ENCODE measurements at places on chromosomes 3 and 15.

- no peak for DNase-seq
Observed at GRCh38 chr15:80476036-80476435, 71.9 kb downstream of the ARNT2 start.

DNA sequence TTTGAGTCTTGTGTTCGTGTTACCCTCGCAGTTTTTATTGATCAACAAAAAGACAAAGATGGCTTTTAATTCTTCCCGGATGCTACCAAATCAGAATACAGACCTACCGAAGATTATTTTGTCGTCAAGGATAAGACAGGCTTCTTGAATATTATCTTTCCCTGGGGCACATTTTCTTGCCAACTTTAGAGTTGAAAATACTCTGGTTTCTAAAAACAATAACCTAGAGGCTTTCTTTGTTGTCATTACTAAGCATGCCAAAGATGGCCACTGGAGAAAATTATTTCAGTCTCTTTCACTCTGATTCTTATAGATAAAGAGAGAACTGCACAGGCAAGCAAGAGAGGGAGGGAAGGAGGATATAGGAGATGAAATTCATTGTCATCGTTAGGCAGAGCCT lies 33.9 kb downstream of the OXNAD1 start:
- no peak for DNase-seq

GRCh38 chr3:181722156-181722555 lies 10.4 kb downstream of the SOX2 start:
- DNase-seq = no peak

DNA sequence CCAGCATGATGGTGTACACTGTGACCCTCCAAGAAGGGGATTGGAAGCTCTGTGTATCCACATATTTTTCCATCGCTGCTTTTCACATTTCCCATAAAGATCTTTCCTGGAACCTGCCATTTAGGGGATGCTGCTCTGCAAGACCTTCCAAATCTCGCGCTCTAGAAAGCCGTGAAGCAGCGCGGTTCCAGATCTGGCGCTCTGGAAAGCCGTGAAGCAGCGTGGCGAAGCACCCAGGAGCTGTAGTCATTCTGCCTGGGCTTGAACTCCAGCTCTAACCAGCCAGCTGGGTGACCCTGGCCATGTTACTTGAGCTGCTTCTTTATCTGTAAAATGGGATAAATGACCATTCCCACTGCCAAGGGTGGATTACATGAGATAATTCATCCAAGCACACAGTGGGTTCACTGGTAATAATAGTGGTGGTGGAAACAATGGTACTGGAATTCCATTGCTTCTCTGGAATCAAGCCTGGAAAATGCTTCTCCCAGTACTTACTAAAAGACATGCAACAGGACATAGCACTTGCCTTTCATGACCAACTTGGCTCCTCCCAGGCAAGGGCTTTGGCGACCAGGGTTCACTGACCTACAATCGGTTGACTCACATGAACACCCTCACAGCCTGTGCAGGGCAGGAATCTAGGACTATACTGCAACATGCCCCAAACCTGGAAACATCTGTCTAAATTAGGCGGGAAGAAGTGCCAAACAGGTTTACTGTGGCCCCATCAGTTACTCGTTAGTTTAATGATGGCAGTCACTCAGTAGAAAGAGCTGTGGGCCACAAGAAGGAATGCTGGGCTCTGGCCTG lies 70.7 kb downstream of the XXYLT1 start:
- no peak for DNase-seq

- DNase-seq = no peak
Observed at GRCh38 chr15:32649342-32649741, 7.8 kb downstream of the SCG5 start.

GRCh38 chr3:122102191-122102935 lies 47.2 kb downstream of the CD86 start:
- DNase-seq = no peak

- peak; percentile 2 for DNase-seq
Observed at GRCh38 chr15:77032052-77032646, 37.2 kb downstream of the PSTPIP1 start.

DNA sequence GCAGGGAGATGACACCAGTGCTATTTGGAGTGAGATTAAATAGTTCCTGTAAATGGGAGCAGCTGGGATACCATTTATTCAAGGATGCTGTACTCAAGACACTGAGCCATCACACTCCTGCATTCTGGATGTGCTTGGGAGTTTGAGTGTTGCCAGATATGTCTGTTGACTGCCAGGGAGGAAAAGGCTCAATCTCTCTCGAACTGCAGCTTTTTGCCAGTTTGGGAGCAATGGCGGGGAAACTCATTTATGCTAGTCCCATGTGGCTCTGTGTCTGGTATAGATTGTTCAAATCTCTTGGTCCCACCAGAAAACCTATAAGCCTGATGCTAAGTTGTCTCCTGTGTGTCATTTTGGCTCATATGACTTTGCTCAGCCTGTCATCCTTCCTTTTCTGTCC lies 363.6 kb downstream of the WDR72 start:
- DNase-seq = no peak

- DNase-seq = no peak
Observed at GRCh38 chr15:42490291-42490670, 660 bp downstream of the ZNF106 start.

- no peak for DNase-seq
Observed at GRCh38 chr3:66472313-66473134, 28.3 kb downstream of the LRIG1 start.

- no peak for DNase-seq
Observed at GRCh38 chr3:11288786-11289637, 16.8 kb downstream of the ATG7 start.

GRCh38 chr3:114527036-114527644 lies 233.3 kb downstream of the TIGIT start:
- no peak for DNase-seq

DNA sequence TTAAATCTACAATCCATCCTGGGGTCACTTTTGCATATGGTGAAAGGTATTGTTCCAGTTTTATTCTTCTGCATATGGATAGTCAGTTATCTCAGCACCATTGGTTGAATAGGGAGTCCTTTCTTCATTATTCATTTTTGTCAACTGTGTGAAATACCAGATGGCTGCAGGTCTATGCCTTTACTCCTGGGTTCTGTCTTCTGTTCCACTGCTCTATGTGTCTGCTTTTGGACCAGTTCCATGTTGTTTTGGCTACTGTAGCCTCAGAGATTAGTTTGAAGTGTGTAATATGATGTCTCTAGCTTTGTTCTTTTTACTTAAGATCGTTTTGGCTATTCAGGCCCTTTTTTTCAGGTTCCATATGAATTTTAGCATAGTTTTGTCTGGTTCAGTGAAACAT lies 795.8 kb downstream of the OTOL1 start:
- no peak for DNase-seq

DNA sequence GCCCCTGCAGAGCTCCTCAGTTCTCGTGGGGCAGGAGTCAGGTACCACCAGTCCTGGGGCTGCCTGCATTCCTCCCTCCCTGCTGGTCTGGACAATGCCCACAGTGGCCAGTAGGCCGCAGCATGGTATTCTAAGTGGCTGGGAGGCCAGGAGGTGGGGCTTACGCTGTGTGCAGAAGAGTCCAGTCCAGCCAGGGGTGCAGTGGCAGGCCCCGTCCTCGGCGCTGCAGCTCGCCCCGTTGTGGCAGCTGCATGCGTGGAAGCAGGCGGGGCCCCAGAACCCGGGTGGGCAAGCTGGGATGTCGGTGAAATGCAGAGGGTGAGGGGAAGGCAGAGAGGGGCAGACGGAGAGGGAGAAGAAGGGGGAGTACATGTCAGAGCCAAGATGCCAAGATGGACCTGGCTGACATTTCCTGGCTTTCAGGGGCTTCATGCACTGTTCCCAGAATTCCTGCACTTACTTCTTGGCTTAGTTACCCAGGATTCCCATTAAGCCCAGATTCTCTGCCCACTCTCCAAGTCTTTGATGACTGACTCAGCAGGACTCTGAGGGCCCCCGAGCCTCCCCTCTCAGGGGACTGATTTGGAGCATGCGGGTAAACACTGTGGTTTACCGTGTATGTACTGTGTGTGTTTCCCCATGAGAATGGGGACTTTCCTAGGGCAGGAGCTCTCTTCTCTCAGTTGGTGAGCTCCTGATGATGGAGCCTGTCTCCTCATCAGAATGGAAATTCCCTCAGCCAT lies 47.5 kb downstream of the RAB11A start:
- DNase-seq = no peak

DNA sequence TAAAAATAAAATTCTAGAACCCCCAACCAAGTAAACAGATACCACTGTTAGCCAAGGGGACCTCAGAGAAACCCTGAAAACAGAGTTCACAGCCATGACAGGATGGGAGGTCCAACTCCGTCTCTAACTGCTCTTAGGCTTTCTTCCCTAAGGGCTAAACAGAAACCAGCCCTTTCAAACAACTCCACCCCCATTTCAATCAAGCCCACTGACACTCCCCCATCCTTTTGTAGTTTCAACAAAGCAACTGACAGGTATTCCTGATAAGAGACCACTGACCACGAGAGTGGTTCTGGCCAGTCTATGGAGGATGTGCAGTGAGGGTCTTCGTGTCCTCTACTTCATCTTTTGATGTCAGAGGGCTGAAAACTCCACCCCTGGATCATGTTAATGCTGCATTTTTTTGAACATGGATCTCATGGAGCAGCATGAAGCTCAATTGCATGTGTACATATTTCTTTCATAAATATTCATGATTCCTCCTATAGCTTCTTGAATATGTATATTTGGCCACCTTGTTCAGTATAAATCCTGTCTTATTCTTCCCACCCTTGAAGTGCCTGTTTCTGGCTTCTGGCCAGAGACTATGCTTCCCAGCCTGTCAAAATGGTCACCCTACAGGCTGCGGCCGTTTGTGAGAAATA lies 222.6 kb downstream of the OSBPL10 start:
- DNase-seq = no peak

DNA sequence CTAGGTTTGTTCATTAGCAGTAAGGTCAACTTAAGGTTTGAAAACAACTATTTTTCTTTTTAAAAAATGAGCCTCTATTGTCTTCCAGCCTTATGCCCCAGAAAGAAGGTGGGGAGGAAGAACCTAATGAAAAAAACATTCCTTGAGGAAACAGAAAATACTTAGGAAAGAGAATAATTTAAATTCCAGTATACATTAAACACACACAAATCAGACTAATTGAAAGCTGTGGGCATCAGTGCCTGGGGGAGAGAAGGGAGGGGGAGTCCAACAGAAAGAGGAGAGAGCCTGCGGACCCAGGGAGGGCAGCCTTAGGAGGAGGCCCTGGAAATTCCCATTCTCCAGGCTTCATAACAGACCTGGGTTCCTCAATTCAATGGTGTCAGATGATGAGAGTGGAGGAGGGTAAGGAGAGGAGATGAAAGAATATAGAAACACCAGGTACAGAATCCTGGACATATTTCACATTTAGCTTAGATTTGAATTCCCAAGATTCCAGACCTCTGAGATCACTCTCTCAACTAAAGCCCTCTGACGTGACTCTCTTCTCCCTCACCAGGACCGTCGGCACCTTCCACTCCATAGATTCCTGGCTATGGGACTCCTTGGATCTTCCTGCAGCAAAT lies 320.5 kb upstream of the UMPS start:
- no peak for DNase-seq

DNA sequence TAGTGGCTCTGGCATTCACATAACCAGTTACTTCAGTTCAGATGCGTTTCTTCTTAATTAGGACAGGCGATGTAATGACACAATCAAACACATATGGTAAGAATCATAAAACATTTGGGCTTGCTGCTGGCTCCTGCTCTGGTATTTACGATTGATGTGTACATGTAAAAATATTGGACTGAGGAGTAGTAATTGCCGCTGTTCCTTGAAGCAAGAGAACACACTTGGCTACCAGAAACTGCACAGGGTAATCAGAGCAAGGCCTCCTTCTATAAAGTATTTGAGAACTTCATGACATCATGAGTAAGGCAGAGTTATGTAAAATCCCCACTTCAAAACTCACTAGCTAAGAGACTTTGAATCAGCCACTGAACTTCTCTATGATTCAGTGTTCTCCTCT lies 158.1 kb downstream of the SSR3 start:
- no peak for DNase-seq

GRCh38 chr3:135138776-135139175 lies 343.7 kb downstream of the EPHB1 start:
- DNase-seq = no peak

GRCh38 chr15:49187549-49188245 lies 17.6 kb downstream of the GALK2 start:
- no peak for DNase-seq

DNA sequence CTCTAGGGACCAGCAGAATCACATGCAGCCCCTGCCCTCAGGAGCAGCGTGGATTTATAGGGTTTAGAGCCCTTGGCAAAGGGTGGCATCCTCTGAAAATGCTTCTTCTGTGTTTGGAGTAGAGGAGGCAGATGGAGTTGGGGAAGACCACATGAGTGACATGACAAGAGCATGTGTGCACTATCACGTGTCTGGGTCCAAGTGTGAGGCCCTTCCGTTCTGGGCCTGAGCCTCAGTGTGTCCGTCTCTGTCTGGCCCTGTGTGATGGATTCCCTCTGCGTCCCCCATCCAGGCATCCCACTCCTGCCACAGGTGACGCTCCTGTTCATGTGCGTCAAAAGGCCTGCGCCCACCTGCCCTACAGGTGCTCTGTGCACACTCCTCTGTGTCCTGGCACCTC lies 30.1 kb downstream of the FGD5 start:
- DNase-seq = no peak

DNA sequence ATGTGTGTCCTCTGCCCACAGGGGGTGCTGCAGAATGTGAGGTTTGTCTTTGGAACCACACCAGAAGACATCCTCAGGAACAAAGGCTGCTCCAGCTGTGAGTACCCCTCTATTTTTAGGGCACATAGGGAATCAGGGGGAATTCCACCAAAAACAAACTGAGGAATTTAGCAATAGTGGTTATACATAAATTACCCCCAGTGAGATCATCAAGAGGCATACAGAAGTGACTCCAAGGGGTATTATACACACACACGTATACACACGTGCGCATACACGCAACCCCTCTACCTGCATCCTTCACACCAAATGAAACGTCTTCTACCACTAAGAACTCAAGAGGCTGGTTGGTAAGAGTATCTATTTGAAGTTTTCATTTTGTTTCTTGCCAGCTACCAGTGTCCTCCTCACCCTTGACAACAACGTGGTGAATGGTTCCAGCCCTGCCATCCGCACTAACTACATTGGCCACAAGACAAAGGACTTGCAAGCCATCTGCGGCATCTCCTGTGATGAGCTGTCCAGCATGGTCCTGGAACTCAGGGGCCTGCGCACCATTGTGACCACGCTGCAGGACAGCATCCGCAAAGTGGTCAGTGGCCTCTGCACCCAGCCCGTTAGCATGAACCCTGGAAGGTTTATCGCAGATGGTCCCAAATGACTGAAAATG lies 2.9 kb downstream of the THBS1 start:
- no peak for DNase-seq

DNA sequence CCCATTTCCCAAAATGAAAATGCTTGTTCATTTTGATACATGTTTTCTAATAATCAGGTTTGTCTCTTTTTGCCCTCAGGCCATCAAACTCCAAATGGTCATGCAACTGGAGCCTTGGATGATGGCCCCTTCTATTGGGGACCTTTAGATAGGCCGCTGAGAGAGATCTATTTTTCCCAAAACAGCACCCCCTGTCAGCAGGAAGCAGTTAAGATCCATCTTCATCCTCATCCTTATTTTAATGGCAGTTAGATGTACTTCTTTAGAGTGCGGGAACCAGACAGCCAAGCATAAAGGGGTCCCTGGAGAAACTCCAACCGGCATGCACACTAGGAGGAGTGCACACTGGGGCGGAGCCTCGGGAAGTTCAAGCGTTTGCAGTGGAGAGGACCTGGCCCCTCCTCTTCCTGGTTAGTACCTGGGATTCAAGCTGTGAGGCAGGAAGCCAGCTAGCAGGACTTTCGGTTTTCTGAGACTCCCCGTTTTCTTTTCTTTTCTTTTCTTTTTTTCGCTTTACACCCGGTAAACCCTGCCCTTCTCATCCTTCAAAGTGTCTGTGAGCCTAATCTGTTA lies 31.9 kb upstream of the STRIT1 start:
- no peak for DNase-seq

All from activated T-helper 1 cell treated with anti-CD3 and anti-CD28 coated beads, Interleukin-2, amount 50 U/mL, for 16 hours (primary cell).